ENCODE measurements at places on chromosomes 5 and 9.

DNA sequence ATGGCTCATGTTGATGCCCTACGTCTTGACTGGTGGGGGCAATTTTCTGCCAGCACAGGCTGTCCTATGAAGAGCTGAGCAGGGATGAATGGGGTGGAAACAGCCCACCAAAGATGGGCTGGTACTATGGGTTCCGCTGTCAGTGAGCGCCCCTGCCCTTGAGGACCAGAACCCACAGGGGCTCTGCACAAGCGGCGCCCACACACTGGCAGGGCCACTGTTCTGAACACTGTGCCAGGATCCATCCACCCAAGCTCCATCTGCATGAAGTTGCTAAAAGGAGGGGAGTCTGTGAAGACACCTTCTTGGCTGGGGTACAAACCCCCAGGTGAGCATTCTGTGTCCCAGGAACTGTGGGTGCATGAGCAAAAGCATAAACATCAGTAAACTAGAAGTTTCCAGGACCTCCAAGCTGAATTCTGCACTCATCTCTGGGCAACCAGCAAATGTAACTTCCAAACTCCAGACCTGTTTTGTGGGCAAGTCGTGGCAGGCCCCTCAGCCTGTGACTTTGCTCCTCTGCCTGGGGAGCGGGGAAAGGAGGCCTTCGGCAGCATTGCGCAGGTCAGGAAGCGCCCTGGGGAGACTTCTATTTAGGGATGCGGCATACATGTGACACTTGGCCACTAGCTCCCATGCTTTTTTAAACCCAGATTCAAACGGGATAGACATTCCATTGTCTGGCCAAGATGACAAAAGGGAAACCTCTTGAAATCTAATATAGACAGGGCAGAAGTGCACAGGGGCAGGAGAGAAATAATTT is 48.9 kb downstream of the PTPN3 start:
- DNase-seq, result no peak

DNA sequence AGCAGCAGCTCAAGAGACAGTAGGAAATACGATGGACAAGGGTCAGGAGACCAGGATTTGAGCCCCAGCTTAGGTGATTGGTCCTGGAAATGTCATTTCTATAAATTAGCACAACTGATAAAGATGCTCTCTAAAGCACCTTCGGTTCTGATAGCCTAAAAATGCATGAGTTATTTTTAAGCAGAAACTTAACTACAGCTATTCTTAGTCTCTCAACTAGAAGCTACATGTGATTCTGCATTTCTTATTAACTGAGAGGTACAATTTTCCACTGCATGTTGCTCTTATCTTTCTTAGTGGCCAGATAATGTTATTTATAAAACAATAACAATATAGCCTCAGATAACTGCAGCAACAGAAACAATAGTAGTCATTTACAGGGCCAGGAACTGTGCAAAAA is 136.4 kb downstream of the GRIA1 start:
- no peak for DNase-seq

GRCh38 chr5:87151547-87151946 is 116.1 kb upstream of the RASA1 start:
- DNase-seq, result no peak

- peak; percentile 56 for DNase-seq
These were observed 39.9 kb downstream of the MOCS2 start for GRCh38 chr5:53069626-53070025.

- no peak for DNase-seq
These were observed 15.9 kb upstream of the OMD start for GRCh38 chr9:92439921-92440750.

DNA sequence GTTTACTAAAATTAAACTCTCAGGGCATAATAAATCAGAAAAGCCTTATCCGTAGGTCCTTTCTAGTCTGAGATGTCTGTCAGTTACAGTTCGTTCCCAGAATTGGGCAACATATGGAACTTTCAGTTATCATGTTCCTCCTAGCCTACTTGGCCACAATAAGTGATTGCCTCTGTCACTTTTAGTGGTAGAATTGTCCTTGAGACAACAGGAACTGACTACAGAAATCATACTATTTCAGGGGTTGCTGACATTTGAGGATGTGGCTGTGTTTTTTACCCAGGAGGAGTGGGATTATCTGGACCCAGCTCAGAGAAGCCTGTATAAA is 956 bp downstream of the ZNF189 start:
- DNase-seq, result no peak

- DNase-seq, result no peak
These were observed 33.0 kb upstream of the C6 start for GRCh38 chr5:41246376-41246775.

DNA sequence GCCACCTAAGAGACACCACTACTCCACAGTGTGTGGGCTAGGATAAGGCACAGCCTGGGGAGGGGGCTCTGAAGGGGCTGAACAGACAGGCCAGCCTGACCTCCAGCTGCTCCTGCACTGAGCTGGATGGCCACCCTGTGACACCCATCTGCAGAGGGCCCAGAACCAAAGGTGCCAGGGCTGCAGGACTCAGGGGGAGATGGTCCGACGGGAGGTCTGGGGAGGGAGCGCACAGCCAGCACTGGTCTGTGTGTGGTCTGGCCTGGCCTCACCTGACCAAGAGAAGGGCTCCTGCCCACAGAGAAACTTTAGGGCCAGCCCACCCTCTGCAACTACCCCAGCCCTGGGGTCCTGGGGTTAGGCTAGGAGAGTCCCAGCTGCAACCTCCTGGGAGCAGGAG is 789 bp downstream of the LTC4S start:
- DNase-seq, result no peak

GRCh38 chr5:1665231-1665630 is 134.4 kb downstream of the MRPL36 start:
- DNase-seq, result no peak

GRCh38 chr9:16535555-16535954 is 334.9 kb downstream of the BNC2 start:
- no peak for DNase-seq

GRCh38 chr5:41193456-41194205 is 19.7 kb downstream of the C6 start:
- DNase-seq, result no peak

DNA sequence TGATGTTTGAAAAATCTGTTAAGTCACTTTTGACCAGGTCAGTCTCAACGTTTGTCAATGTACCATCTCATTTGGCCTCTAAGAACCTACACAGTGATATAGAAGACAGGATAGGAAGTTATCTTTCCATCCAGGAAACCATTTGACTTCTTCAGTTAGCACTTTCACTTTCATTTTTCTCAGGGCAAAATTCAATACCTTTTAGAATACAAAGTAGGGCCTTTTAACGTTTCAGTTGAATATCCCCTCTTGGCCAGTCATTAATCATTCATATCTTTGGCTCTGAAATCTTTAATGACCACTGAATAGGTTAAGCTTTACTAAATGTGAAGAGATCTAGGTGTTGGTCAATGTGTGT is 101.1 kb upstream of the GNAQ start:
- no peak for DNase-seq

DNA sequence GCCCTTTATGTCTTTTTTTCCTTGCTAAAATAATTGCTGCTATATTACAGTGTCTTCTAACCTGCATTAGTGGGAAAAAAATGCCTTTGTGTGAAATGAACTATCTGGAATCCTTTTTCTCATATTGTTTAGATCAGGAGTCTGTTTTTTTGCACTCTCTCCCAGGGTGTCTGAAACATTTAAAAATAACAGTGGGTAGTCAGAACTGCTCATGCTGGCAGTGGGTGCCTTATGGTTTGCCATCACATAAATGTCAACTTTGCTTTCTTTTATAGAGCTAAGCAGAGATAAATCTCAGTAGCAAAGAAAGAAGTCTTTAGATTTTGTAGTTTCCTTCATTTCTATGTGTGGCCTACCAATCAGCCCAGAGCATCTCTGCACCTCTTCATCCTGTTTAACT is 347.8 kb upstream of the RGMB start:
- no peak for DNase-seq

GRCh38 chr9:83526211-83526610 is 12.0 kb downstream of the FRMD3 start:
- DNase-seq, result no peak

GRCh38 chr9:96360976-96361375 is 22.5 kb downstream of the SLC35D2 start:
- DNase-seq, result no peak

DNA sequence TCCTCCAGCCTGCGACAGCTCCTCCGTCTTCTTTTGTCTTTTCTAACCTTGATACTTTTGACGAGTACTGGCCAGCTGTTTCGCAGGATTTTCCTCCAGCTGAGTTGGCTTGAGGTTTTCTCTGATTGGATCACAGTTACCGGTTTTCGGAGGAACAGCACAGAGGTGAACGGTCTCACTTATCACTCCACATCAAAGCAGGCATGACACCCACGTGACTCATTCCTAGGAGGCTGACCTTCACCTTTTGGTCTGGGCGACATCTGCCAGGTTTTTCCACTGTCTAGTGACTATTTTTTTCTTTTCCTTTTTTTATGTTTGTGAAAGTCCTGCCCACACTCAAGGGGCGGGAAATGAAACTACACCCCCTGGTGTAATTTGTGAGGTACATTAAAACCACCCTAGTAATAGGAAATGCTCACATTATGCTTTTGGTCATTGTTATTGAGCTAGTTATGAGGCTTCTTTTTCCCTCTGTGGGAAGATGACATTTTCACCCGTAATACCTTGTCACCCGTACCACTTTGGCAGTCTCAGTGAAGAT is 319.2 kb downstream of the GADD45G start:
- DNase-seq, result peak; percentile 70

DNA sequence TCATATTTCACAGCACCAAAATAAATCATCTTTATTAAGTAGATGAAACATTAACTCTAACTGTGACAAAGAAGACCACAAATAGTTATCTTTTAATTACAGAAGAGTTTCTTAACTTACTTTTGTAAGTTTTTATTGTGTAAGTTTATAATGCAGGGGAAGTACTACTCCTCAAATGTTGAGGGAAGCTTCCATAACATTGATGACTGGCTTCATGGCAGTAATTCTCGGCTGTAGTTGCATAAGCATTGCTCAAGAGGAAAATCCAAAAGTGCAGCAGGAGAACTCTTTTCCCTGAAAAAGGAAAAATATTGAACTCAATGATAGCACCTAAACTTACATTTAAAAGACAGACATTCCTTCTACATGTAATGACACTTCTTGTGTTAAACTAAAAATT is 4.6 kb downstream of the TSLP start:
- no peak for DNase-seq

DNA sequence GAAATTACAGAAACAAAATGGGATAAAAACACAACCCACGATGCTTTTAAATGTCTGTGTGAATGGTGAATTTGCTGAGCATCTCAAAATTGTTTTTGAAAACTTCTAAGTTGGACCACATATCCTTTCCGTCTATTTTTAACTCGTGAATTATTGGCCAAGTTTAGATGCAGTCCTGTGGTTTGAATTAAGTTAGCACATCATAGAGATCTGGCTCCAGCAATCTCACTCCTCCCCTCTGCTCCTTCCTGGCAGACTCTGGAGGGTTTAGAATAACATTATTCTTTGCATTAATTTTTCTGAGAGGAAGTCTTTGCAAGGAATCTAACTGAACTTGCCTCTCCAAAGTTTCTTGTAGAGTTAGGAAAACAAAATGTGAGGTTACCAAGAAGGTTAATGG is 14.5 kb upstream of the ANKRD55 start:
- no peak for DNase-seq

DNA sequence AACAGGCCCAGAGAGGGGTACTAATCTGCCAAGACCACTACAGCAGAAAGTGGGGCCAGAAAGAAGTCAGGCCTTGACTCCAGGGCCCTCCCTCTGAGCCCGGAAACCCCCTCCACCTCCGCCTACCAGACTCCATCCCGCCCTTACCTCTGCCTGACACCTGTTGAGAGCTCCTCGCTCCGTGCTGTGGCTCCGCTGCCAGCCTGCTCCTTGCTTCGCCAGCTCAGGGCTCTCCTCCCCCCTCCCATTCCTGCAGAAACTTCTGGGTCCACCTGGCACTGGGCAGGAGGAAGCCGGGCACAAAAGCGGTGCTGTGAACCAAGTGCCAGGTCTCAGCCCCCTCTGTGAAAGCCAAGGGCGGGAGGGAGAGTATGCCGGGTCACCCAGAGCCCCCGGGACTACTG is 6.4 kb upstream of the ST6GALNAC6 start:
- peak; percentile 66 for DNase-seq

Measured in activated CD4-positive, alpha-beta T cell treated with anti-CD3 and anti-CD28 coated beads, Interleukin-2, amount 50 U/mL, for 48 hours (primary cell).